Pancreas (tissue), 10 donors: ENCODE measurements at places on chromosomes 1 and 21. TPM values are rescaled to one million over a fixed set of nuclear protein-coding genes. Genes with fewer than 3 reads are reported as not detected.

DNA sequence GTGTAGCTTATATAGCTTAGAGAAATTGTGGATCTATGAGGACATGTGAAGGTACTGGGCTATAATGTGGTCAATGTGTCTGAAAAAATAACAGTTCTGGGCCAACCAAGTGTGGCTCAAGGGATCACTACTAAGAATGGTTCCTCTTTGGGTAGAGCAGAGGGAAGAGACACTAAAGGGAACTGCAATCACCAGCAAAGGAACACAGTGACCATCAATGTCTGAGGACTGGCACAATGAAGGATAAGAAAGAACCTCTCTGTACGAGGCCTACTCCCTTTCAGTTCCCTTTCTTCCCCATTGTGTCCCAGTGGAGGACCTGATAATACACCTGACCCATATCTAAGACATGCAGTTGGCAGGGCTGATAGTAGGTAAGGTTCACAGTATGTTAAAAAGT lies 89.9 kb upstream of the JAK1 start:
- DNase-seq, result no peak

Gene ROR1
- 2.7 TPM for polyA plus RNA-seq

GRCh38 chr21:33071770-33072306 lies 1.9 kb downstream of the OLIG1 start:
- no peak for DNase-seq

GRCh38 chr1:192002063-192002462 lies 156.2 kb upstream of the RGS18 start:
- no peak for DNase-seq

- no peak for DNase-seq
Observed at GRCh38 chr1:31373897-31374486, 1.1 kb upstream of the FABP3 start.
